ENCODE measurements at places on chromosomes 3 and 15.

DNA sequence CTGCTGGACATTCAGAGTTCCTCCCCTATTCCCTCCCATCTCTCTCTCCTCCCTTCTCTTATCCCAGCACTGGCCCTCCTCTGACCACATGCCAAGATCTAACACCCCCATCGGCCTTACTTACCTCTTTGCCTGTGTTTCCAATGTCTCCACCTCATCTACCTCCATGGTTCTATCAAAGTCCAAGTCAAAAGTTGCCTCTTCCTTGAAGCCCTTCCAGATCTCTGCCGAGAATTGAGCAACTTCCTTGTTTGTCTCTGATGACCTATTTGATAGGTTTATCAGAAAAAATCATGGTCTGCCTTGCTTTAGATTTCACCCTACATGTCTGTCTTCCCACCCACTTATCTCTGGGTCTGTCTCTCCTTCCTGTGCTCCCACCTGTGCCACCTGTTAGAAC lies 69.7 kb upstream of the ITGA11 start:
- no peak for DNase-seq

DNA sequence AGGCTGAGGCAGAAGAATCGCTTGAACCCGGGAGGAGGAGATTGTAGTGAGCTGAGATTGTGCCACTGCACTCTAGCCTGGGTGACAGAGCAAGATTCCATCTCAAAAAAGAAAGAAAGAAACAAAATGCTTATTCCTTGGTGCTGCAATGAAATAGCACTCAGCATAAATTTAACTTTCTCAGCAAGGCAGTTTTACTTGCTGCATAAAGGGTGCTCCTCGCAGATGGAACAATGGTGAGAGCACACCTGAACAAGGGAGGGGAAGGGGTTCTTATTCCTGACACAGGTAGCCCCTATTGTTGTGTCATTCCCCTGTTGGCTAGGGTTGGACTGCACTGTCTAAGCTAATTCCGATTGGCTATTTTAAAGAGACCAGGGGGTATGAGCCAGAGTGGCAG lies 17.1 kb downstream of the PAK2 start:
- DNase-seq: no peak

DNA sequence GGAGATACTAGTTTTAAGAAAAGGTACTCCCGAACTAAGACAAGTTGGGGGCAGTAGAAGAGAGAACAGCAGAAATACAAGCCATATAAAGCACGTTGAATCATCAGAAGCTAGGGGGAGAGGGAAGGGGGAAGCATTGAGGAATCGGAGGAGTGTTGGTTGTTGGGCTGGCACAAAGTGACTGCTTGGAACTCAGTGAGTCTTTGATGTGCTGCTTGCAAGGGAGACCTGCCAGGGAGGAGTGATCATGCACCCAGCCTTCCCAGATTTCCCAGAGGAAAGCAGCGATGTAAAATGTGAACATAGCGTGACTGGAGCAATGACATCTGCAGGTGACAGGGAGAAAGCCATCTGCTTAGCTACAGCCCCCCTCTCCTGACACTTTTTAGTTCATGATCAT lies 192.4 kb upstream of the IL12A start:
- no peak for DNase-seq

DNA sequence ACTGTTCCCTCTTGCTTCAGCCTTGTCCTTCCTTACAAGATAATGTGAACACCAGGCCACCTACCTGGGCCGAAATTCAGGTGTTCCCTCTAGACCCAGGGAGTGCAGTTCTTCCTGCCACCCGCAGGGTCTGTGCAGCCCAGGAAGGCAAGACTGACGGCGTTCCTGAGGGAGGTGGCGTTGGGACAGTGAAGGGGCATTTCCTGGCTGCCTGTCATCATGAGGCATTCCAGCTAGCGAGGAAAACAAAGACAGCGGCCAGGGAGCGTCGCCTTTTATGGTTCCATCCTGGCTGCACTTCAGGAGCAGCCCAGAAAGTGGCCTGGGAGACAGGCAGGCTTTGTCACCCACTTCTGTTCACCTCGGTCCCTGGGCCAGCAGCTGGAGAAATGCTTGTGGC lies 84.8 kb upstream of the WNT5A start:
- no peak for DNase-seq

- DNase-seq: no peak
Measured at GRCh38 chr15:67505675-67506572, 15.0 kb upstream of the C15orf61 start.

GRCh38 chr3:160886421-160886820 lies 130.4 kb downstream of the PPM1L start:
- no peak for DNase-seq

DNA sequence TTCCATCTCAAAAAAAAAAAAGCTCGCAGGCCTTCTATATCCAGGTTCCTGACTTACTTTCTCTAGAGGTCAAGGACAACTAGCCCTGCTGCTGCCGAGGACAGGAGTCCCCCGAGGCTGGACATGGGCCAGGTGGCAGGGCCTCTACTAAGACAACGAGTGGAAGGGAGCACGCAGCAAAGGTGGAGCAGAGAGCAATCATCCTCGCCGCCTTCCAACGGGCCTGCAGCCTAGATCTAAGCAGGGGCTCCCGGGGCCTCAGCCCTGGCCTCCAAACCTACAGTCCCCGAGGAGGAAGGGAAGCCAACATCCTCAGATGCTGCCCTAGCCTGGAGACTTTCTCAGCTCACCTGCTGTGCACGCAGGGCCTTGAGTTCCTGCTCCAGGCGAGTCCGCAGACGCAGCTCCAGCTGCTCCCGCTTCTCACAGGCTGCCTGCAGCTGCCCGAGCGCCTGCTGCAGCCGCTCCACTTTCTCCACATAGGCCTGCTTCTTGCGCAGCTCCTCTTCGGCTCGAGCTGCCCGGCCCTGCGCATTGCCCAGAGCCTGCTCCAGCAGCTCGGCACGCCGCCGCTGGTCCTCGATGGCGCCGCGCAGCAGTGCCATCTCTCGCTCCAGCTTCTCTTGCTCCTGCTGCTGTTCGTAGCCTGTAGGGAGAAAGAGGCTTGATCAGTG lies 12.9 kb downstream of the AMOTL2 start:
- no peak for DNase-seq

DNA sequence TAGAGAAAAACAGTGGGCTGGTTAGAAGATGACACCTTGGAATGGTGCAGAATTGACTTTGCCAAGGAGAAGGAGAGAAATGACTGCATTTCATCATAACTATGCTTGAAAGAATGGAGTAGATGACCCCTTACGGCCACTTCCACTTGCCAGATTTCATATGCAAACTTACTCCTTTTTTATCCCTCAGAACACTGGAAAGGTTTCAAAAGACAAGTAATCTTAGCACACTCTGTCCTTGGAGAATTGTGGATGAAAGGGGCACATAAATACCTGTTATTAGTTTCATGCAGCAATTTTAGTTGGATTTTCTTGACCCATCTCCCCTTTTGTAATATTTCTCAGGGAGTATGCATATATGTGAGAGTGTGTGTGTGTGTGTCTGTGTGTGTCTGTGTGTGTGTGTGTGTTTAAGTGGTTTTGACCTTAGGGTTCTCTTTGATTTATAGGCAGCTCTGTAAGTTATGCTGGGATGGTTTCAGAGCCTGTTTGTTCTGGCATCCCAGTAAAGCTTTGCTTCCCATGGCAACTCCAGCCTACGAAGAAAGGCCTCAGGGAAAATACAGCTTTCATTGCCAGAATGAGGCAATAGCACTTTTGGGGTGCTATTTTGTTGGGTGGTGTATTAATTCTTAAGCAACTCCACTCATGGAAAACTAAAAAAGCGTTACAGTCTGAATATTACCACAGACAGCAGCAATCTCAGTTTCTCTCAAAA lies 122.2 kb upstream of the TP63 start:
- no peak for DNase-seq

DNA sequence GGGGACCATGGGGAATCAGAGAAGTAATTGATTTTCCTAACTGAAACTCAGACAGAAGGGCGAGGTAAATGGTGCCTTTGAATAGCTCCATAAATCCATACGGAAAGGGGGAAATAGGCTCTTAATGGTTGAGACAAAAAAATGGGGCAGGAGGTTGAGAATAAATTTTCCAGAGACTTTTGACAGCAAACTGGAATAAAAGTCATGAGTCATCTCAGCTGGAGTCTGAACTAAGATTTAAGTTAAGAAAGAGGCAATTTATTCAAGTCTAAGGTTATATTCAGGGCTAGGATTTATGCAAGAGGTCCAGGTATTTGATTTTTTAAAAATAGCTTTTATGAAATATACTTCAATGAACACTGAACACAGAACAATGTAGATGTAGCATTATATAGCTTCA lies 238.7 kb upstream of the RORA start:
- no peak for DNase-seq

- DNase-seq: no peak
Measured at GRCh38 chr3:172687501-172687900, 23.4 kb downstream of the NCEH1 start.

GRCh38 chr3:55668359-55668758 lies 181.3 kb upstream of the WNT5A start:
- no peak for DNase-seq

GRCh38 chr3:54764911-54765310 lies 162.9 kb downstream of the LRTM1 start:
- no peak for DNase-seq
